ENCODE measurements at places on chromosomes 2 and 18.

- DNase-seq = no peak
Measured at GRCh38 chr2:218035463-218036100, 32.8 kb upstream of the TNS1 start.

DNA sequence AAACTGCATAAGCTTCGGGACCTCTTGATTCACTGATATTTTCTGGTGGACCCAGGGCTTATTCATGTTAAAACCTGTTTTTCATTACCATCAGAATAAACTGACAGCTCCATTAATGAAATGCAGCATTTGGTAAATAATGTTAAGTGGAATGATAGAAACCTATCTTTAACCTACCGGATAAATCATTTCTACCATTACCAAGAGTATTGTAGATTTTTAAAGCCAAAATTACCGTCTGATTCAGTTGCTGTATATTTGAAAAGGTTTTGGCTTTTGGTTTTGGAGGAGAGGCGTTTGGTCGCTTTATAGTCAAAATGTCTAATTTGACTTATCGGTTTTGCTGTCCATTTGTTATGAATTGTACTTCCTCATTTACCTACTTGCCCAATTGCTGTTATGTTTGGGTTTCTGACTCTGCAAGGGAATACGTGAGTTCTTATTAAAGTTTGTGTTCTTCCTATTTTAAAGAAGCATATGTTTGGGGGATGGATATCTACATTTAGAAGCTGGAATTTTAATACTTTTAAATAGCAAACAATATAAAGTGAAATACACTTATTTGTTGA is 1.0 kb upstream of the CUL3 start:
- no peak for DNase-seq

DNA sequence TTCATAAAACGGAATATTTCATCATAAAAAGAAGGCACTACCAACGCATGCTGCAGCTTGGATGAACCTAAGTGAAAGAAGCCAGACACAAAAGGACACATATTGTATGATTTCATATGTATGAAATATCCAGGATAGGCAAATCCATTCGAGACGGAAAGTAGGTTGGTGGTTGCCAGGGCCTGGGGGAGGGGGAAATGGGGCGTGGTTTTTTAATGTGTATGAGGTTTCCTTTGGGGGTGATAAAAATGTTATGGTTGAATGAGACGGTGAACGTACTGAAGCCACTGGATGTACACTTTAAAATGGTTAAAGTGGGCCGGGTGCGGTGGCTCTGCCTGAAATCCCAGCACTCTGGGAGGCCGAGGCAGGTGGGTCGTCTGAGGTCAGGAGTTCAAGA is 20.0 kb upstream of the SPATA3 start:
- no peak for DNase-seq

- DNase-seq = no peak
Measured at GRCh38 chr2:38978296-38978903, 88.7 kb downstream of the ARHGEF33 start.

DNA sequence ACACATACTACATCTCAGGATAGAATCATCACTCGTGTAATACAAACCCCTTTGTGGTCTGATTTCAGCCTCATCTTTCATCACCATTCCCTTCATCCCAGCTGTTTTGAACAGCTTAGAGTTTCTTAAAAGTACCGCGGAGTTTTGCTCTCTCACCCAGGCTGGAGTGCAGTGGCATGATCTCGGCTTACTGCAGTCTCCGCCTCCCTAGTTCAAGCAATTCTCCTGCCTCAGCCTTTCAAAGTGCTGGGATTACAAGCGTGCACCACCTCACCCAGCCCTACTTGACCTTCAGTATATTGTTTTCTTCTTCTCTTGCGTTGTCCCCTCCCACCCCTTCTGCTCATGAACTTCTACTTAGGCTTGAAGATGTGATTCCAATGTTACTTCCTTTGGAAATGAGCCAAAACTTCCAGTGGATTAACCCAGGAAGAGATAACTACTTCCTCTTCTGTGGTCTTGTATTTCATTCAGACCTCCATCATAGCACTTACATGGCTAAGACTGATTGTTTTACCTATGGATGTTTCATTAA is 15.8 kb downstream of the ERLEC1 start:
- DNase-seq = no peak
